ENCODE measurements at places on chromosomes 4 and X.

- no peak for DNase-seq
Measured at GRCh38 chrX:105837232-105837631, 14.9 kb downstream of the NRK start.

DNA sequence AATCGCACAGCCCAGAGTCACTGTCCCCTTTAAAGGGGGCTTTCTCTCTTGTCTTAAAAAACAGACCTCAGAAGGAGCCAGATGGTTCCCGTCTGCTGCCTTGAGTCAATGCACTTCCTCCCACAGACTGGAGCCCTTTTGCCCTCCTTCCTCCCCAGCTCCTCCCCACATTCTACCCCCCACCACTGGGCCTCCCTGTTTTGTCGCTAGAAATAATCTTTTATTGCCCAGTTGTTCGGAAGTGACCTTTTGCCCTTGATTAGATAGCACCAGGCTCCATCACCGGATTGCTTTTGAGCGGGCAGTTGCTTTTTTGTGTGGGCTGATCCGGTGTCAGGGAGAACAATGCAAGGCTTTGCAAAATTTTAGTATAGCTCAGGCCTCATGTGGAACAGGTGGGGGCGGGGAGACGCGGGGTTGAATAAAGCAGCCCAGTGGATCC lies 47.7 kb downstream of the SPRY1 start:
- no peak for DNase-seq

DNA sequence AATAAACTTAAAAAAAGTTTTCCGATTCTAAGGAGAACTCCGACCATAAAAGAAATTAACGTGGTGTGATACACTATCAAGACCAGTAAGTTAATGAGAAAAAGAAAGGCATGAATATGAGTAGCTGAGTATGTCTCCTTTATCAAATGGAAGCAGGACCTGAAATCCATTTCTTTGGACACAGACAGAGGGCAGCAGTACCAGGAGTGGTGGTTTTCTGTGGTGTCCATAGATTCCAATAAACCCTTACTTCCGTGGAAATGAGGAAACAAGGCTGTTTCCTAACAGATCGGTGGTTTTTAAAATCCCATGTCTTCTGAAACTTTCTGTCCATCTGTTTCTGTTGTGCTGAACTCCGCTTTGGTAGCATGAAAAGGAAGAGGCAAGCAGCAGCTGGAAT lies 128.5 kb upstream of the TSPAN5 start:
- no peak for DNase-seq

GRCh38 chr4:76539979-76540378 lies 105.0 kb downstream of the SHROOM3 start:
- no peak for DNase-seq

DNA sequence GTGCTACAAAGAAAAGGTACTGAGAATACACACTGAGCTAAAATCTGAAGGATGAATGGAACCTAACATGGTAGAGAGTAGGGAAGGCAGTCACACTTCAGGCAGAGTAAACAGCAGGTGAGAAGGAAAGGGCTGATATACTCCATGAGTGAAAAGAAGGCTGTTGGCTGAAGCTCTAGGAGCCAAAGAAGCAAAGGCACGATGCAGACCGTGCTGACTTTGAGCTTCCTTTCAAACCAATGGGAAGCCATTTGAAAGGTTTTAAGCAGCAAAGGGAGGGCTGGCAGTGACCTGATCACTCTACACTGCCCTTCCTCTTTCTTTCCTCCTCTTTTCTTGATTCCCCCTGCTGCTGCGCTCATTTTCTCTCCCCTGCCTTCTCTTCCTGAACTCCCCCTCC lies 66.4 kb downstream of the TMEM154 start:
- no peak for DNase-seq

DNA sequence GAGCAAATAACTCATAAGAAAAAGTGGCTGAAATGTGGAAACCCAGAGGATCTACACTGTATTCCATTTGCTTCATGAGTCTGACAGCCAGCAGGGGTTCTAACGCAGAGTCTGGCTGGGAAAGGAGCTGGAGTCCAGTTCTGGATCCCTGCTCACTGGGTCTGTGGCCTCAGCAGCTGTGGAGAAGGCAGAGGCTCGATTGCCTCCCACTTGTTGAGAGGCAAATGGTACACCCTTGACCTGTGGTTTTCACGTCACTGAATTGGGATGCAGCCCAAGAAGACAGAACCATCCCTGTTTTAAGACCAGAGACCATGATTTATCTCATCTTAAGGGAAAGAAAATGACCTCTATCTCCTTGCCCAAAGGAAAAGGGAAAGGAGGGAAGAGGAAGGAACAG lies 147.0 kb upstream of the NOCT start:
- DNase-seq, result no peak

- DNase-seq, result no peak
Measured at GRCh38 chr4:25658357-25658771, 2.7 kb downstream of the SLC34A2 start.

DNA sequence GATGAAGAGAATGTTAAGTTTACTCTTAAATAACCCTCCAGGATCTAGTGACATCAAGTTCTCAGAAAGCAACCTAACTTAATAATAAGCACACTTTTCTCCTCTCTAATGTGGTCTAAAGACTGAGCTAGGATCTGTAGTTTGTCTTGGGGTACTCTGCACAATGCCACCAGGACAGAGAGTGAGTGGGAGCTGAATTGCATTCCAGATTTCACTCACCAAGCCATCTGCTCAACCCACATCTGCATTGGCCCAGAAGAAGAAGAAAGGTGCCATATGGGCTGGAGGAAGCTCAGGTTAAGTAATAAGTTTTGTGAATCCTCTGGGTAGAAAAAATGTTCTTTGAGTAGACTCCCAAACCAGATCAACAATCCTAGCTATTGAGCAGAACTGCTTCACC lies 384.6 kb downstream of the PPP3CA start:
- no peak for DNase-seq

GRCh38 chrX:78573630-78574029 lies 85.5 kb downstream of the RTL3 start:
- no peak for DNase-seq

DNA sequence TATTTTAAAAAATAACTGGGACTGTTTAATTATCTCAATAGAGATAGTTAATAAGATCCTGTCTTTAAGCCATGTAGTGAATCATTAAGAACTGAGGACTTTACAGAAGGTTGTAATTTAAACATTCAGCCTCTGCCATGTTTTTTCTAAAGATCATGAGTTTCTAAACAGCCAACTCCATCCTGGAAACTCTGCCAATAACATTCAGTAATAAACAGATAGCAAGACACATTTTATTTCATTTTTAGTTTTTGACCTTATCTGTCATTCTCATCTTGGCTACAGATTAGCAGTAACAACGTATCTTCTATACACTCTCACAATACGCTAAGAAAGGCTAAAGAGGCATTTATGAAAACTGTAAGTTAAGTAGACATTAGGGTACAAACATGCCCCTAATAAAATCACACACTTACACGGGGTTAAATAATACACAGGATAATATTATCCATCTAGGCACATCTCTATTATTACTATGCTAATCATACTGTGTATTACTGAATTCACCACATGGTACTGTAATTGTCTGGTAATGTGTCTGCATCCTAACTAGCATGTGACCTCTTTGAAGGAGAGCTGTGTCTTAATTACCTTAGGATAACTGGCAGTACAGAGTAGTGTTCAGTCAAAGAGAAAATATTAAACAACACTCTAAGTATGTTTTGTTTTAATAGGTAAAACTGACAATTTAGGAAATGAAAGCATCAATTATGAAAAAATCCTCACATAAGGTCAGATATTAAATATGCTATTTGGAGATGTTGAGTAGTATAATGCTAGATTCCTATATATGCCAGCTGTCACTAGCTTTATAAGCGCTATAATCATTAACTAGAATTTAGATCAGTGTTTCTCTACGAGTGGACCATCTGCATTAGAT lies 122.4 kb upstream of the NAP1L5 start:
- no peak for DNase-seq

DNA sequence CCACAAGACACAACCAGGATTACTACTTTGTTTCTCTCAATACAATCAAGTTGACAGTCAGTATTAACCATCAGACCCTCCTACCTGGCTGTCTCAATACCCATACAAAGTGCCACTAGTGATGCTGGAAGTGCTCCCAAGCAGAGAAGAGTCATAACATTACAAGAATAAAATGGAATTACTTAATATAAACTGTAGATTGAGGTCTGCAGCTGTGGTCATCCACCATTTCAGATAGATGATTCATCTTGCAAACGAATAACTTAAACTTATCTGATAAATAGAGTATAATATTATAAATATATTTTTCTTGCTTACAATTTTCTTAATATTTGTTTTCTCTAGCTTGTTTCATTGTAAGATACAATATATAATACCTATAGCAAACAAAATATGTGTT lies 1034.2 kb upstream of the PCDH10 start:
- no peak for DNase-seq

GRCh38 chrX:37420185-37420584 lies 71.0 kb downstream of the PRRG1 start:
- DNase-seq, result no peak

DNA sequence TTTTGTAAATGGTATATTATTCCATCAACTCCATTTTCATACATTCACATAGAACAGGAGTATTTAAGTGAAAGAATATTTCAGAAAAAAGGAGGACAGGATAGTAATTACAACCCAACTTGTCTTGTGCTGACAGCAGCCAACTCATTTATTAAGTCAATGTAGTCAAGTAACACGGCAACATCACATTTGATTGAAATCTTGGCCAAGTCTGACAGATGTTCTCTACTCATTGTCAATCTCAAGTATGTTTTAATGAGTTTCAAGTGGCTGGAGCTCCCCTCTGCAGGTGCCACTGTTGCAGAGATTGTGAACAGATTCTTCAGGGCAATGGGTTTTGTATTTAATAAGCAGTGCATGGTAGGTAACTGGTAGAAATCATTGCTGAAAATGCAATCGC lies 332.5 kb downstream of the C4orf33 start:
- no peak for DNase-seq

GRCh38 chr4:7227008-7227407 lies 34.7 kb downstream of the SORCS2 start:
- DNase-seq, result no peak

GRCh38 chr4:16772366-16772850 lies 126.0 kb downstream of the LDB2 start:
- DNase-seq, result no peak

DNA sequence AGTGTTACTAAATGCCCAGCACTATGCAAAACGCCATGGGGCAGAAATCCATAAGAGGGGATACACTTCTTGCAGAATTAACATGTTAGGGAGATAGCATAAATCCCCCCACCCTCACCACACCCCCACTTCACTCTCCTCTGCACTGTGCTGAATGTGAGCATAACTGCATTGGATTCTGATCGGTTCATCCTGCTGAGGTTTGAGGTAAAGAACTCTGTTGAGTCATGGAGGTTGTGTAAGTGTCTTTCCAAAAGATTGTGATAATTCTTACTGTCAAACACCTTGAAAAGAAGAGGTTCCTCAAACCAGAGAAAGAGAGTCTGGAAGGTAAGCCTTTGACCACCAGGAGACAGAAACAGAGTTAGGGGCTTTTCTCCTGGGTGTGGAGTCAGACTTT lies 43.6 kb downstream of the RBM47 start:
- no peak for DNase-seq

DNA sequence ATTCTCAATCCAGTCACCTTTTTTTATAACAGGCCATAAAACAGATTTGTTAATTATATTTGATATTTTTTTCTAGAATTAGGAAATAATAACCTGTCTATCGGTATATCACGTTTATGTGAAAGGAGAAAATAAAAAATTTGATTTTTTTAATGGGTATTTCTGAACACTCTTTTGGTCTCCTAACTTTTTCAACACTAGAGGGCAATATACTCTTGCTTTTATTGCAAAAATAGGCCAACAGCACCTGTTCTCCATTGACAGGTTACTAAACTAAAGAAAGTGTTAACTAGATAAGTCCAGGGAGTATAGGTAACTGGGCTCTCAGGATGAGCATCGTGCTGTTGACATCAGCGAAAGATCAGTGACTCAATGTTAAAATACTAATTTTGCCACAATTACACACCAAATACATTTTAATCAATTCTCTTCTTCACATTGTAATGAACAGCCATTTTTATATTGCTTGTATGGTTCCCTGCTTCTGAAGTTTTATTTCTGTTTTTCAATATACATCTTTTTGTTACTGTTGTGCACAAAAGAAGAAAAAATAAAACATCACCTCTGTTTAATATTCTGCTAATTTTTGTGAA lies 22.8 kb downstream of the NDST4 start:
- no peak for DNase-seq

GRCh38 chrX:113512700-113513395 lies 672.2 kb upstream of the AMOT start:
- no peak for DNase-seq

DNA sequence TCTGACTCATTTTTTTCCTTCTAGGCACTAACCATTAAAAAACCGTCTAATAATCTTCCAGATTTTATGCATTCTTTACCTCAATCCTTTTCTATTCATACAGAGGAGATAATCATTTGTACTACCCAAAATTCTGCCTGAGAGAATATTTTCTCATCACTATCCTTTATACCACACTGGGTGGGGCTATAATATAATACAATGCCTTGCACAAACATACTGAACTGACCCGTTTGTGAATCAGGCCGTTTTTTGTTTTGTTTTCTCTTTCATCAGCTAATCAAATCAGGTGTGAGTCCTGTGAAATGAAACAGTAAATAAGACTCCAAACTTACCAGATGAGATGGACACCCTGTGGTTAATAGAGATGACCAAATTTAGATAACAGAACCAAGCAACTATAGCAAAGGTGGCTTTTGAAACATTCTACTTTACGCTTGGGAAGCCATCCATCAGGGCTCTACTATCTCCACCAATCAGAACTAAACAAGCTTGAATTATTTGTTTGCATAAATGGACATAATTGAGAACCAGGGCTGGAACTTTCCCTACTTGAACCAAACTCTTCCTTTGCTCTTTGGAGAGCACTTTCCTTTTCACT lies 573.0 kb downstream of the GABRG1 start:
- no peak for DNase-seq

GRCh38 chr4:143095447-143095846 lies 89.3 kb upstream of the USP38 start:
- no peak for DNase-seq

GRCh38 chr4:150395872-150396271 lies 186.1 kb upstream of the MAB21L2 start:
- no peak for DNase-seq

DNA sequence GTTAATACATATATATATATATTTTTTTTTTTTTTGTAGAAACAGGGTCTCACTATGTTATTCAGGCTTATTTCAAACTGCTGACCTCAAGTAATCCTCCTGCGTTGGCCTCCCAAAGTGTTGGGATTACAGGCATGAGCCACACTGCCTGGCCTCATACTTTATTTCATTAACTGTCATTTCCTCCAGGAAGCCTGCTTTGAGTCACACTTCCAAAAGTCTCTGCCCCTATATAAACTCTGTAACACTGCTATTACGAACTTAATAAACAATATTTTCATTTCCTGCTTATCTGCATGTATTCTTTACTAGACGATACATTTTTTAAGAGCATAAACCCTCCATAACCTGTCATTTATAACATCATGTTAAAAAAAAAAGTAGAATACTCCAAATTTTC lies 167.2 kb downstream of the WDFY3 start:
- no peak for DNase-seq

DNA sequence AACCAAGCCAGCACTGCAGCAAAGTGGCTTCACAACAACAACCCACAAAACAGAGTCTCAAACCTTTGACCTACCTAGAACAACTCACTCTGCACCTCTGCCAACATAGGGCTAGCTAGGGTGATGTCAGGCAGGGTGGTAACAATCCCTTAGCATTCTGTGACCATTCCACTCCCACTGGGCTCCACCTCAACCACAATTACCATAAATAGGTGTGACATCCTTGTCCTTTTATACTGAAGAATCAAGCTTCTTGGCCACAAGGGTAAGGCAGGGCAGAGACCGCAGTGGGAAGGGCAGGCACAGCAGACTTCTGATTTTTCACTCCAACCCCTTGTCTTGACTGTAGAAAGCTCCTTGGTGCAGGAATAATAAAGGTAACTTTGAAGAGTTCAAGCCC lies 795.4 kb upstream of the DIAPH2 start:
- no peak for DNase-seq

Measured in central memory CD8-positive, alpha-beta T cell (primary cell).